Cortex of kidney (tissue), 1 donor: ENCODE measurements at places on chromosomes 5 and 9.

DNA sequence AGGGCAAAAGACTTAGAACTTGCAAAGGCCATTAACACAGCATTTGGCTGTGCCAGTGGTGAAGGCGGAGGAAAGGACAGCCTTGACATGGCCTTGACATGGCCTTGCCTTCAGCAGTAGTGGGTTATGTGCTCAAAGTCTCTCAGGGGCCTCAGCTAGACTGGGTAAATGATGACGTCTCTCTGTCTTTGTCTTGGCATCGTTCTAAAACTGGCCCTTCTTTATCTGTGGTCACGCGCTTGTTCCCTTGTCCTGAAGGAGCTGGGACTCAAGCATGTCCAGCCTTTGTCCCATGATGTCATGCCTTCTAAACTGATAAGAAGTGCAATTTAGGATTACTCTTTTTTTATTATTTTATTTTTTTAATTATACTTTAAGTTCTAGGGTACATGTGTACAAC lies 88.7 kb upstream of the ATP10B start:
- DNase-seq, result no peak

GRCh38 chr5:463952-464351 lies 21.0 kb downstream of the EXOC3 start:
- DNase-seq, result no peak

DNA sequence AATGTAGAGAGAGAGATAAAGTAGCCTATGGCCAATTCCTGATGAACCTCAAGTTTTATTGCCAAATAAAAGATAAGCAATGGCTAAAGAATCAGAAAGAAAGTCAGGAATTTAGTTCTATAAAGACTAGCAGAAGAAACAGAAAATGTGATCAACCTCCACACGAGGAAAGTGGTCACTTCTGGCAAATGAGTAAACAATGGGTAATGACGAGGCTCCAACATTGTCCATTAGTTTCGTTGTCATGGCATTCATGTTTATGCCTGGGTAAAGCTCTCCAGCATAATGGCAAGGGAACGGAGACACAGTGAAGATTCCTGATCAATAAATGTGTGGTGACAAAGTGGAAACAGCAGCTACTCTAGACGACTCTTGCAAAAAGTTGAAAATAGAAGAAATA lies 341.8 kb upstream of the CTNND2 start:
- no peak for DNase-seq

GRCh38 chr9:69452110-69452782 lies 127.2 kb downstream of the ENTREP1 start:
- no peak for DNase-seq

GRCh38 chr5:126452477-126452876 lies 29.3 kb downstream of the GRAMD2B start:
- no peak for DNase-seq

GRCh38 chr5:126188804-126189203 lies 234.4 kb upstream of the GRAMD2B start:
- DNase-seq, result no peak

GRCh38 chr5:132238901-132239500 lies 11.3 kb upstream of the P4HA2 start:
- no peak for DNase-seq

DNA sequence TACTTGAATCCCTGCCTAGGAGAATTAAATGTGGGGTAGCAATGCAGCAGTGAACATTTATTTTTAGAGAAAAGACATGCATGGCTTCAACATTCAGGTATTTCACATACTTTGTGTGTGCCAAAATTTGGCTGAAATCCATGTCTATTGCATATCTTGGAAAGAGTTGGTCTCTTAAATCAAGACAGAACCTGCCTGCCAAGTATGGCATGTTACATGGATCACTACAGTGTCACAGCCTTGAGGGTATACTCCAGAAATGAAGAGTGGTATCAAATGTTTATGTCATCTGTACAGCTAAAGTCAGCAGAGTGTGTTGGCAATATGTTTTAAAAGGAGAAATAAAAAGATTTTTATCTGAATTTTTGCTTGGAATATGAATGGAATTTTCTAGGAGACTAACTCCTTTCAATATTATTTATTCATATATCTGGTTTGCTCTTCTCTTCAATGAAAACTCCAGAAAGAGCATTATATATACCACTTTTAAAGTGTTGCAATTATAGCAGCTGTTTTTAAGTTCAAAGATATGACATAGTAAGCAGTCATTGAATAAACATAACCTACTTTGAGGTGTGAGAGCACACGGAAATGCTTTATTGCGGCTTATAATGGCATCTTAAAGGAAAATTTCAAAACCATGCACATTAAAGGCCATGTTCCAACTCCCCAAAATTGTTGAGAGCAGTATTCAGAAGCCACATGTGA lies 95.4 kb upstream of the MINAR2 start:
- DNase-seq, result no peak

GRCh38 chr9:116476935-116477381 lies 210.1 kb upstream of the TRIM32 start:
- DNase-seq, result no peak

GRCh38 chr5:127333483-127333882 lies 42.9 kb downstream of the MEGF10 start:
- DNase-seq, result no peak

DNA sequence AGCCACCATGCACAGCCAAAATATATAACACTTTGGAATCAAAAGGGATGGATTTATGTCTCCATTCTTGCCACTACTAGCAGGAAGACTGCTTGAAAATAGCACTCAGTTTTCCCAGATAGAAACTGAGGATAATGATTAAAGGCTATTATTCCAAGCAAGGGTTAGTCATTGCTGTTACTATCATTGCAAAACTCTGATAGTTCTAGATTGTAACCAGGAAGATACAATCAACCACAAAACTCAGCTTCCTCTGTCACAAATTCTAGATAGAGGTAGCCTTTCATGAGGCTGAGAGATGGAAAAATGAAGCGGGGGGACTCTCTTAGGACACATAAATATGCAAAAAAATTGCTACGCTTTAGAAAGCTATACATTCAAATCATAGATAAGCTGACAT lies 3.1 kb downstream of the ANXA1 start:
- DNase-seq, result no peak

- DNase-seq, result no peak
These were observed 239.9 kb downstream of the ROR2 start for GRCh38 chr9:91710158-91710557.

DNA sequence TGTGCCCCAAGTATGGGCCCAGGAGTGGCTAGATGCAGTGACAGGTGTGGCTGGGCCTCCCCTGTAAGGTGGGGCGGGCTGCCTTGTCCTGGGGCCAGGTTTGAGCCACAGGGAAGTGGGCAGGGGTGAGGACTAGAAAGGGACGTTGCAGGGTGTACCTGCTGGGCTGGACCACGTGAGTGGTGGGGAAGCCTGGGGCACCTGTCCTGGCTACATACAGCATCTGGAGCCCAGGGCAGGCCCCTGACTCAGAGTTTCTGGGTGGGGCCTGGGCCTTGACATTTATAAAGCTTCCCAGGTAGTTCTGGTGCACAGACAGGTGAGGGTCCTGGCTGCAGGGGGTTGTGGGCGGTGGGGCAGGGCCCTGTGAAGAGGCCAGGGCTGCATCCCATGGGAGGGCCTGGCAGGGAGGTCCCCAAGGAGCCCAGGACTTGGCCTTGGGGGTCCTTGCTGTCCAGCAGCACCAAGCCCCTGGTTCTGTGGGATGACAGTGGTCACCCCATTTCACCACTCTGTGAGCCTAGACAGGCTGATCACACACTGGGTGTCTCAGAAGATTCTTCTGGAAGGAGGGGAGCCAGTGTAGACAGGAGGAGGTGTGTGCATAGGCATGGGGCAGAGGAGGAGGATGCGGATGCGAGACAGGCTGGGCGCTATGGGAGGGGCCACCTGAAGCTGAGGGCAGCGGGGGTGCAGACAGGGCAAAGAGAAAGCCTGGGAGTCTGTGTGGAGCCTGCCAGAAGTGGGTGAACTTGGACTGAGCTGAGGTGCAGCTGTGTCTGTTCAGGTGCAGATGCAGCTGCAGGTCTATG lies 94.0 kb downstream of the PHF2 start:
- no peak for DNase-seq

DNA sequence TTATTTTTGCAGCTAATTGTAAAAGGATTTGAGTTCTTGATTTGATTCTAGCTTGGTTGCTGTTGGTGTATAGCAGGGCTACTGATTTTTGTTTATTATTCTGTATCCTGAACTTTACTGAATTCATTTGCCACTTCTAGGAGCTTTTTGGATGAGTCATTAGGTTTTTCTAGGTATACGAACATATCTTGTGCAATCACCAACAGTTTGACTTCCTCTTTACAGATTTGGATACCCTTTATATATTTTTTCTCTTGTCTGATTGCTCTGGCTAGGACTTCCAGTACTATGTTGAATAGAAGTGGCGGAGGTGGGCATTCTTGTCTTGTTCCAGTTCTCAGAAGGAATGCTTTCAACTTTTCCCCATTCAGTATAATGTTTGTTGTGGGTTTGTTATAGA lies 210.8 kb downstream of the FGF10 start:
- DNase-seq, result no peak

DNA sequence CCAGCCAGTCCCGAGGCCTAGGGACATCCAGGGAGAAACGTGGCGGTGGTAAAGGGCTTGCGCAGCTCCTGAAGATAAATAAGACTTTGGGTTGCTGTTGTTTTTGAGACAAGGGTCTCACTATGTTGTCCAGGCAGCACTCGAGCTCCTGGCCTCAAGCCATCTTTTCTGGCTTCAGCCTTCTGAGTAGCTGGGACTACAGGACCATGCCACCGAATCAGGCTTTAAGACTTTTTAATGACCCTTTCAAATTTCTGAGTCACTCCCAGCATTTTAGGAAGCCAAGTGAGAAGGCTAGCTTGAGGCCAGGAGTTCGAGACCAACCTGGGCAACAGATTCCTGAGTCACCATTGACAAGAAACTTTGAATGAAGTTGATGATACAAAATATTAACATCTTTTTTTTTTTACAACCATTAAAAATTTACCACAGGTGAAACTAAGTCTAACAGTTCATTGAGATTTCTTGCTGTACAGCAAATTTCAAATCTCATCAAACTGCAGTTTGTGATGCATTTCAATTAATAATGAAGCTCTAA lies 817 bp upstream of the GNE start:
- no peak for DNase-seq

GRCh38 chr9:127139071-127139731 lies 16.8 kb upstream of the ANGPTL2 start:
- DNase-seq, result no peak

DNA sequence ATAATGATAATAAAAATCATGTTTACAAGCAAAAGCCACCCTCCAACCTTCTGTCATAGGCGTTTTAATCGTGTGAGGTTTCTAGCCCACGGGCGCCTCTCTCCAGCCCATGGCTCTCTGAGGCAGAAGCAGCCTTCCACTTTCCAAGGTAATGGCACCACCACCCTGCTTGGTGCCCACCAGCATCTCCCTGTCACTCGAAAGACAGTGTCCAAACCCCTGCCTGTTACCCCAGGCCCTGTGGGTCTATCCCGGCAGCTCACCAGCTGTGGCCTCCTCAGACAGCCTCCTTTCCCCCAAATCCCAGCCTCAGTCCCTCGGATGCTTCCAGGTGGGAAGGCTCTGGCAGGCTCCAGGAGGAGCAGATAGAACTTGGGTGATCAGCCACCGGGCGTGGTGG lies 123.8 kb upstream of the LPCAT1 start:
- DNase-seq, result no peak
